ENCODE measurements at places on chromosomes 11 and 22. TPM values are rescaled to one million over a fixed set of nuclear protein-coding genes. Genes with fewer than 3 reads are reported as not detected.

The BUD13 gene
- 31.9 TPM for total RNA-seq

The CSTF3 gene
- 43.6 TPM for total RNA-seq

The MPZL2 gene
- 16.6 TPM for total RNA-seq

The TSSC4 gene
- 51.5 TPM for total RNA-seq

The NLRP14 gene
- not detected for total RNA-seq

The USP2 gene
- total RNA-seq, result 7.2 TPM

The TESMIN gene
- 0.60 TPM for total RNA-seq

The LARGE2 gene
- total RNA-seq, result 10.0 TPM

The IL17REL gene
- total RNA-seq, result not detected

The MUC2 gene
- total RNA-seq, result not detected

The SMIM38 gene
- total RNA-seq, result 0.40 TPM

The PRR33 gene
- not detected for total RNA-seq

The ROBO3 gene
- total RNA-seq, result 0.07 TPM

The SLC22A9 gene
- total RNA-seq, result 1.9 TPM

The RNF121 gene
- 18.9 TPM for total RNA-seq

The ZNF214 gene
- 1.9 TPM for total RNA-seq

The GLYATL1B gene
- not detected for total RNA-seq

The UPK3A gene
- 10.5 TPM for total RNA-seq

The IGSF22 gene
- not detected for total RNA-seq

The DDX6 gene
- 163 TPM for total RNA-seq

The CASP1 gene
- 5.2 TPM for total RNA-seq

The KCNK4 gene
- not detected for total RNA-seq

The GSTT2B gene
- 1.5 TPM for total RNA-seq

Data from HepG2 (cell line).